ENCODE measurements at places on chromosomes 13 and 19.

DNA sequence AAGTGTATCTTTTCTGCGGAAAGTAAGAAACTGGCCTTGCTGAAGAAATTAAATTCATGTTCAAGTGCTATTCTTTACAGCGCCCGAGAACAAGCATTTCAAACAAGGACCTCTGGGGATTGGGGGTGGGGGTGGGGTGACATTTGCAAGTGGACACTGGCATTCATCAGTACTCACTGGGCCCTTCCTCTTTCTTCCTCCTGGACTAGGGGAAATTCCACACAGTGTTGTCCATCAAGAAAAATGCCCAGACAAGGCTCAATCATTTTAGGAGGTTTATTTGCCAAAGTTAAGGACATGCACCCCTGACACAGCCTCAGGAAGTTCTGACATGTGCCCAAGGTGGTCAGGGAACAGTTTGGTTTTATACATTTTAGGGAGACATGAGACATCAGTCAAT lies 22.9 kb upstream of the OR10H1 start:
- DNase-seq, result no peak

- DNase-seq, result peak; percentile 94
Observed at GRCh38 chr19:47697863-47698609, 15.2 kb upstream of the EHD2 start.

- DNase-seq, result no peak
Observed at GRCh38 chr13:113838711-113839201, 25.1 kb downstream of the GAS6 start.

DNA sequence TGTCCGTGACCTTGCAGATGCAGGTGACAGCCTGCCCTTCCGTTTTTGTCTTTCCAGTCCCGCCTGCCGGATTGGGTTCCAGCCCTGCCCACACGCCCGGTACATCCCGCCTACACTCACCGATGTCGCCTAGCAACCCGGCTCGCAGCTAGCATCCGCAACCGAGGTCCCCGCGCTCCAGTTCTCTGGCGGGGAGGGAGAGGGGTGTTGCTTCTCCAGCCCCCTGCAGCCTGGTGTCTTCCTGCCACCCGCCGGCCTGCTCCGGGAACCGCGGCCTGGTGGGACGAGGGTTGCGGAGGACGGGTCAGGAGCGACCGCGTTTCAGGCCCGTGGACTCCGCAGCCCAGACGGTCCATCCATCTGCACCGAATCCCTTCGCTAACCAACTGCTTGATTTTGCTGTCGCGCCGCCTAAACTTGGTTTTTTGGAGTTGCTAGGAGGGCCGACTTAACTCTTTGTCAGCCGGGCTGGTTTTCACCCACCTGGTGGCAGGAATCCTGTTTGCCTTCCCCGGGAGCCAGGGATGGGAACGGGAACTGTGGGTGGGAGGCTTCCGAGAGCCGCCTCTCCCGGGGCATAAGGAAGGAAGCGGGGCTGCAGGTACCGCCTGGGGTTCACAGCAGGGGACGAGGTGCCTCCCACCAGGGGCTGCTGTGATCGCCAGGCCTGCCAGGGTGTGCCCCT lies 15.4 kb upstream of the MATK start:
- DNase-seq, result no peak

GRCh38 chr19:27966390-27966816 lies 1246.5 kb downstream of the UQCRFS1 start:
- DNase-seq, result no peak

- DNase-seq, result no peak
Observed at GRCh38 chr13:38538422-38538821, 148.5 kb upstream of the FREM2 start.

- no peak for DNase-seq
Observed at GRCh38 chr13:39959497-39960144, 304.2 kb downstream of the COG6 start.

- DNase-seq, result no peak
Observed at GRCh38 chr13:99211421-99212035, 10.9 kb downstream of the UBAC2 start.

- DNase-seq, result peak; percentile 28
Observed at GRCh38 chr19:37251308-37252229, 33.6 kb downstream of the ZNF383 start.

DNA sequence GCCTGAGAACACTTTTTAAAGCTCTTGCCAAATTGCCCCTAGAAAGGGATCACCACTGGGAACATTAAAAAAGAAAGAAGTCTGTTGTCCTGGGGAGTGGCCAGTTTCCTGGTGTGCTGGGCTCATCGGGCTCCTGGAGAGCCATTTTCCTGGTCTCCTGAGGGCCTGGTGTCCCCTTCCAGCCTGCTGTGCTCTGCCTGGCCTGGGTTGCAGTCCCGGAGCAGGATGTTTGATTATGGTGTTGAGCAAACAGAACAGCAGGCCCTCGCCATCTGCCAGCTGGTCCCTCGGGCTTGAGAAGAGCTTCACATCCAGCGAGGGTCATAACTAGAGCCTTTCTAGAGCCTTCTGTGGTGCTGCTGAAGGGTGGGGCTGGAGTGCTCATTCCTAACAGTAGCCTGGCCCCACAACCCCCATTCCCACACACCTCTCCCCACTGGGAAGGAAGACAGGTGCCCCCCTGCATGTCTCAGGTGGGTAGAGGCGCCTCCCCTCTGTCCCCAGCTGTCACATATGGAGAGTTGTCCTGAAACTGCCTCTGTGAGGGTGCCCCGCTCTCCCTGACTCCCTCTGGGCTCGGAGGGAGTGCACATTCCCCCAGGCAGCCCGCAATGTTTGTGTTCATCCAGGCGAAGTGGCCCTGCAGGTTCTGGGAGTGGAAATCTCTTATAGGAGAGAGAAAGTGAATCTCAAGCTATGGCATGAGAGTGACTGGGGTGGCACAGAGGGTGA lies 151.1 kb downstream of the SIPA1L3 start:
- DNase-seq, result peak; percentile 92

GRCh38 chr13:72556945-72557344 lies 170.5 kb downstream of the MZT1 start:
- no peak for DNase-seq

GRCh38 chr13:69202996-69203395 lies 904.6 kb upstream of the ATXN8OS start:
- DNase-seq, result no peak

GRCh38 chr13:98482476-98483444 lies 94.1 kb downstream of the STK24 start:
- no peak for DNase-seq

- DNase-seq, result no peak
Observed at GRCh38 chr13:99256709-99257108, 1.5 kb downstream of the GPR18 start.

DNA sequence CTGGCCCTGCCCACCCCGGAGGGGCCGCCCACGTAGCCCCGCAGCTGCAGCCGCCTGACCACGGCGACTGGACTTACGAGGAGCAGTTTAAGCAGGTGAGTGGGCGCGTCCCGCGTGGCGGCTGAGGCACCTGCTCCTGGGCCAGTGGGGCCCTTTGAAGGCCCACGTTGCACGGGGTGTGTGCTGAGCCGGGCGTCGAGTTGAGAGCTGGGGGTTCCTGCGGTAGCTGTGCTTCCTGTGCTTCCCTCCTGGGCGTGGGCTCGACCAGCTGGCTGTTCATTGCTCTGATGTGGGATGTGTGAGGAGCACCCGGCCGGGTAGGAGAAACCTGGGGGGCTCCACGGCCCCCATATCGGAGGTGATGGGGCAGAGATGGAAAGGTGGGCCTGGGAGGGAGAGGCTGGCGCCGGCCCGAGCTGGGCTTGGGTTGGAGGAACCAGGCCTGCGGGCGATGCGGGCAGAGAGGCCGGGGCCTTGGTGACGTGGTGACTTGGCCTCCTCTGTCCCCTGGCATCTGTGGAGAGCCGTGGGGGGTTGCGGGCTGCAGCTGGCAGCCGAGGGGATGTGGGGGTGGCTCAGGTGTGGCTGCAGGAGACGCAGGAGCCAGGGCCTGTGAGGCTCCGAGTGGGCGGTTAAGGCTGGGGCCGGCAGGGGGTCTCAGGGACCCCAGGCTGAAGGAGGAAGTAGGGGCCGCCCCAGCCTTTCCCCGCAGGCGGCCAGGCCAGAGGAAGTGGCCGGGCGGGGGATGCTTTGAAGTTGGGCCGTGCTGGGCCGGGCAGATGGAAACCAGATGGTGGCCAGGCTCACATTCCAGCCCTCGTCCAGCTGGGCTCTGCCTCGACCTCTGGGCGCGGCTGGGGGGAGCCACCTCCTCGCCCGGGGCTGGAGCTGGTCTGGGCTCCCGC lies 7.1 kb downstream of the ARID3A start:
- no peak for DNase-seq

DNA sequence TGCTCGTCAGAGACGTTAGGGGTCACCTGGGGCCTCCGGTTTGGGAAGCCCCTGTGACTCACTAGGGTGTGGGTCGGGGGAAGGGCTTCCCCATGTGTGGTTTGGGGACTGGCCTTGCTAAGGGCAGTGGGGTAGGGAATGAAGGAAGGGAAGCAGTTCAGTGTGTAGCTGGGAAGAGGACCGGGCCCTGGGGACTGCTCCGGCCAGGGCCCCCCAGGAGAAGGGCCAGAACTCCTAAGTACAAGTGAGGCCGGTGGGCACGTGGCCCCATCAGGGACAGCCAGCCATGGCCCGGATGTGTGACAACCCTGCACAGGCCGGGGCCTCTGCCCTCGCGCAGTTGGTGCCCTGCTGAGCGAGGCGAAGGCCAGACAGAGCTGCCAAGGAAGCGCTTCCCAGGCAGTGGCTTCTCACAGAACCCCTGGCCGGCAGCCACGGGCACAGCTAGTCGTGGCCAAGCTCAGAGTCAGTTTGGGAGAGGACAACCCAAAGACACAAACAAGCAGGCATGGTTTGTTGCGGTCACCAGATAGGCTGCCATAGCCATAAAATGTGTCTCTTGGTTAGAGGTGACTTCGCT lies 25.7 kb downstream of the TEX29 start:
- DNase-seq, result no peak

GRCh38 chr19:58003174-58003828 lies 681 bp upstream of the ZNF606 start:
- DNase-seq, result no peak

- DNase-seq, result peak; percentile 2
Observed at GRCh38 chr19:52398081-52398441, 412 bp downstream of the ZNF528 start.

DNA sequence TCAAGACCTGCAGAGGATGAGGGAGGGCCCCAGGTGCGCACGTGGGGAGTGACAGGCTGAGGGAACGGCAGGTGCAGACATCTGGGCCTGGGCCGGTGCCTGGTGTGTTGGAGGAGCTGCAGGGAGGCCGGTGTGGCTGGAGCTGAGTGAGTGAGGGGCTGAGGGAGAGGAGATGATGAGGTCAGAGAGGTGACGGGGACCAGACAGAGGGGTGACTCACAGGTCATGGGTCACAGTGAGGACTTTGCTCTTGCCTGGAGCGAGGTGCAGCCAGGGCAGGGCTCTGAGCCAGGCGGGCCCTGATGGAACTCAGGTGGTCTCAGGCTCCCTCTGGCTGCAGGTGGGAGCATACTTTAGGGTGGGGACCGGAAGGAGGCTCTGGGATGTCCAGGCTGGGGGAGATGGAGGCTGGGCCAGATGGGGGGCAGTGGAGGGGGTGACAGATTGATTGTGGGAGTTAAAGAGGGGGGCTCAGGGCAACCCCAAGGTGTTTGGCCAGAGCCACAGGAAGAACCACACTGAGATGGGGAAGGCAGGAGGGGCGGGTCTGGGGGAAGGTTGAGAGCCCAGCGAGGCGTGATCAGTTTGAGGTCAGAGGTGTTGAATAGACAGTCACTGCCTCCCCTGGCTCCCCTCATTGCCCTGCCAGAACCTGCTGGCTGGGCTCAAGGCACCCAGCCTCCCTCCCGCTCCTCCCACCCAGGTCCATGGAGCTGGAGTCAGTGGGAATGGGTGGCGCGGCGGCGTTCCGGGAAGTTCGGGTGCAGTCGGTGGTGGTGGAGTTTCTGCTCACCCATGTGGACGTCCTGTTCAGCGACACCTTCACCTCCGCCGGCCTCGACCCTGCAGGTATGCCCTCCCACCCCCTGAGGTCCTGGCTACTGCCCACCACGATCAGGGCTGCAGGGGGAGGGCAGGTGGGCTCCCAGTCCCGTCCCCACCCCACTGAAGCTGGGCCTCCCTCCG lies 8.4 kb downstream of the ARHGAP33 start:
- DNase-seq, result no peak
